ENCODE measurements at places on chromosomes 5 and 9.

DNA sequence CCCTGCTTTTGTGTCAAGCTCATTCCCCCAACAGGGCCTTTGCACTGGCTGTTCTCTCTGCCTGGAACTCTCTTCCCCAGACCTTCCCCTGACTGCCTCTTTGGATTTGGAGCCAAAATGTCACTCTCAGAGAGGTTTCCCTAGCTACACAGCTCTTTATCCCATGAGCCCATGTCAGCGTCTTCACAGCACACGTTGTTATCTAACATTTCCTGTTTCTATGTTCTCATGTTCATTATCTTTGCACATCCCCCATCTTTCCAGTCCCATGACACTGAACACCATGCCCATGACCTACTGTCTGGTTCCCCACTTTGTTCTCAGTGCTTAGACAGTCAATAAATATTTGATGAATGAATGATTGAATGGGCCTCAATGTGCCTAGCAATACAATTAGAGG, 26.3 kb upstream of the ARSI start:
- no peak for DNase-seq

GRCh38 chr5:4855880-4856279, 284.2 kb upstream of the ADAMTS16 start:
- no peak for DNase-seq

DNA sequence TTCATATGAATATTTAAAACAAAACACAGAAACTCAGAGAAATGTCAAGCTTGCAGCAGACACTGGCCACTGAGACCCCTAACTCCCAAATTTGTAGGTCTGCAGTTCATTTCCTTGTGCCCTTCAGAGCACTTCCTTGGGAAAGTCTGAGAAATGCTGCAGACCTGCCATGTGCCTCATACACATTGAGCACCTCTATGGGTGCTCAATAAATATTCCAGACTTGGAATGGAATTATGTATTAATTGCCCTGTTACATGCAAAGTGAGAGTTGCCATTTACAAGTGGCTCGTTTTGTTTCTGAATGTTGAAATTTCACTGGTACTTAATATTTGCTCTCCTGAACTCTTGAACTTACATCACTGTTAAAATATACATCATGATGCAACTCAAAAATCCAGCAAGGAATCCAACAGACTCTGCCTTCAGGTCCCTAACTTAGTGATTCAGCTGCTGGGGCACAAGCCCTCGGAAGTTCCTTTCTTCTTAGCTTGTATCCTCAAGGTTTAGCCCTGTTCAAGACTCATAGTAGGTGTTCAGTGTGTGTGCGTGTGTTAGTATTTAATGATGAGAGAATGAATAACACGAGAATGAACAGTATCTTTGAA, 90.6 kb downstream of the PTCD2 start:
- no peak for DNase-seq

GRCh38 chr5:21649969-21650368, 1203.2 kb downstream of the CDH12 start:
- DNase-seq: no peak
